Thoracic aorta (tissue), 2 donors: ENCODE measurements at places on chromosomes 13 and 19.

- DNase-seq: no peak
- H3K27me3 ChIP-seq: no peaks in the 10 kb centered on the region
- H3K36me3 ChIP-seq: no peaks in the 10 kb centered on the region
- no peak overlapping the region for H3K4me3 ChIP-seq
- H3K27ac ChIP-seq: no peak overlapping the region
- peaks cover 17% of the 10 kb centered on the region for H3K4me1 ChIP-seq
These were observed 134.1 kb downstream of the LACC1 start for GRCh38 chr13:44013758-44014291.

GRCh38 chr19:20969498-20969897 is 46.4 kb downstream of the ZNF85 start:
- no peak overlapping the region for H3K4me3 ChIP-seq
- no peaks in the 10 kb centered on the region for H3K36me3 ChIP-seq
- no peaks in the 10 kb centered on the region for H3K4me1 ChIP-seq
- DNase-seq: no peak

- peaks cover 55% of the 10 kb centered on the region for H3K4me1 ChIP-seq
- H3K27me3 ChIP-seq: no peaks in the 10 kb centered on the region
- no peak overlapping the region for H3K27ac ChIP-seq
- DNase-seq: no peak
These were observed 318.9 kb downstream of the DLEU7 start for GRCh38 chr13:50524560-50524959.

GRCh38 chr13:77896536-77896935 is 22.1 kb downstream of the EDNRB start:
- H3K4me1 ChIP-seq: no peaks in the 10 kb centered on the region
- H3K36me3 ChIP-seq: no peaks in the 10 kb centered on the region
- no peak for DNase-seq
- peak overlapping the region; percentile 8 for H3K4me3 ChIP-seq
- H3K27ac ChIP-seq: peak overlapping the region; percentile 8
